ENCODE measurements at places on chromosomes 6 and 20.
A peak's percentile ranks its signal among the peaks of the same experiment; 100 is the strongest.

GRCh38 chr20:63854766-63855362 lies 6.4 kb upstream of the ABHD16B start:
- no peak for DNase-seq

- DNase-seq, result no peak
Measured at GRCh38 chr6:157982563-157983405, 1.1 kb downstream of the SYNJ2 start.

- no peak for DNase-seq
Measured at GRCh38 chr6:137864812-137865508, 2.1 kb upstream of the TNFAIP3 start.

- DNase-seq, result no peak
Measured at GRCh38 chr6:34466242-34467185, 638 bp downstream of the PACSIN1 start.

- peak; percentile 33 for DNase-seq
Measured at GRCh38 chr6:80133020-80133419, 26.5 kb downstream of the BCKDHB start.

DNA sequence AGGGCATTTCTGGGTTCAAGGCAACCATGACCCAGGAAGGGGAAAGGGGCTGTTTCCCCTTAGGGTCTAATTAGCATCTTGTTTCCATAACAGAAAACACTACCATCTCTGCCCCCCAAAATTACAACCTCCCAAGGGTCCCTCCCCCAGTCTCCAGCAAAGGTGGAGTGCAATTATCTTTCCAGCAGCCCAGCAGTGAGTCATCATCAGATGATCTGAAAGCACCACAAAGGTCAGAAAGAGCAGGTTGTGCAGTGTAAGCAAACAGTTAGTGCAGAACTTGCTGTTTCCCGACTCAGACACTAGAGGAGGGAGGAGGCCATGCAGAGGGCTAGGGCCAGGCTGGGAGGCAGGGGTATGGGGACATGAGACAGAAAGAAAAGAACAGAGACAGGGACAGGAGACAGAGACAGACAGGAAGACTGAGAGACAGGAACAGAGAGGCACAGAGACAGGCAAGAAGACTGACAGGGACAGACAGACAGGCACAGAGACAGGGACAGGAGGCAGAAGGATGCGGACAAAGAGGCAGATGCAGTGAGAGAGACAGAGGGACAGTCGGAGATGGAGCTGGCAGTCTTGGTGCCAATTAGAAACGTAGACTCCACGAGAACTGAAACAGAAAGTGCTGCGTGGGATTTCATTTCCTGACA lies 62.5 kb downstream of the PYGB start:
- DNase-seq, result peak; percentile 88

DNA sequence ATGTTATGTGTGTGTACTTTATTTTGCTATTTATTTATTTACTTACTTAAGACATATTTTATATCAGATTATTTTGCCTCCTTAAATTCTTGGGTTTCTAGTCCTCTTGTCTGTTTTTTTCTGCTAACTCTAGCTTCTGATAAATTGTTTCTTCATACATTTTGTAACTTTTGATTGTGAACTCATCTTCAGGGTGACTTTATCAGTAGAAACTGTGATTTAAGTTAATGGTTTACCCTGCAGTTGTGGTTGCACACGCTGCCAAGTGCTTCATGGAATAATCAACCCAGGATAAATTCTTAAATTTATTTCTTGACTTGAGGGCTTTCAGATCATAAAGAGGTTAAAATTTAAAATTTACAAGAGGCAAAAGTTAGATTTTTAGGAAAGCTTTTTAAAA lies 173.3 kb downstream of the CENPW start:
- DNase-seq, result no peak

DNA sequence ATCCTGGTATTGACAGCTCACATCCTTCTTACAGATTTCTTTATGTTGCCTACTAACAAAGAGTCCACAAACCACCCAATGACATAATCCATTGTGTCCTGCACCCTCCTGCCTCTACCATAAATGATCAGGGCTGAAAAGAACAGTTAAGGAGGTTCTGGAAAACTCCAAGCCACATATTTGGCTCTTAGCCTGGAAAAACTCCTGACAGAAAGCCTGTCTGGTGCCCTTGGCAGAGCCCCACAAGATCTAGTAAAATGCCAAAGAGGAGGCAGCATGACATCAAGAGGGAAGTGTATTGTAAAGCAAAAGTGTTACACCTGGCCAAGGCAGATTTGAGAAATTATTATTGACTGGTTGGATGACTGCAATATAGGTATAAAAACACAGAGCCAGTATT lies 126.4 kb upstream of the VGLL2 start:
- DNase-seq, result no peak

DNA sequence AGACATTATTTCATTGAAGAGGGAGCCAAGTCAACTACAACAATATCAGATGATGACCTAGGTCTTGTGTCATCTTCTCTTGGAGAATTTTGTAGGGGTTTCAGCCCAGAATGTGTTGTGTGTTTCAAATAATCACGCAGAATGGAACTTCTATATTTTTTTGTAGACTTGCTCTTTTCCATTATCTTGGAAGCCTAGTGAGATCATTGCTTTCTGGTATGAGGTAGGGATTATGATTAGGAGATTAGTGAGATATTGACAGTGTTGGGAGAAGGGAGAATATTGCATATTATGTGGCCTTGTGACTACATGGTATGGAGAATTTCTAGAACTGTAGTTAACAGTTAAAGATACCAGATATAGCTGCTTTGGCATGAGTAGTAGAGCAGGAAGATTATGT lies 423.6 kb upstream of the PLCB4 start:
- DNase-seq, result no peak

DNA sequence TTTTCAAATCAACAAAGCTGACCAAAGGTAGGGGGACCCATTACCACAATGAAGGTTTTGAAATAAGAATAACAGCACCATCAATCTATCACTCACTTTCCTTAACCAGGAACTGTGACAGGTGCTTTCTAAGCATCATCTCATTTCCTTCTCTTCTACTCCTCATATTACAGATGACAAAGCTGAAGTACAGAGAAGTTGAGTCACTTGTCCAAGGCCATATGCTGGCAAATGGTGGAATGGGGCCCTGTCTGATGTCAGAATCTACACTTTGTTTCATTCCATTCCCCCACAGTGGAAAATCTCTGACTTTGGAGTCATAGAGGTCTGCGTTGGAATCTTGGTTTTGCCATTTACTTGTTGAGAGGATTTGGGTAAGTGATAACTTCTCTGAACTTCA lies 222.5 kb upstream of the LRFN2 start:
- DNase-seq, result no peak

GRCh38 chr6:89640804-89641203 lies 2.3 kb upstream of the LYRM2 start:
- no peak for DNase-seq

DNA sequence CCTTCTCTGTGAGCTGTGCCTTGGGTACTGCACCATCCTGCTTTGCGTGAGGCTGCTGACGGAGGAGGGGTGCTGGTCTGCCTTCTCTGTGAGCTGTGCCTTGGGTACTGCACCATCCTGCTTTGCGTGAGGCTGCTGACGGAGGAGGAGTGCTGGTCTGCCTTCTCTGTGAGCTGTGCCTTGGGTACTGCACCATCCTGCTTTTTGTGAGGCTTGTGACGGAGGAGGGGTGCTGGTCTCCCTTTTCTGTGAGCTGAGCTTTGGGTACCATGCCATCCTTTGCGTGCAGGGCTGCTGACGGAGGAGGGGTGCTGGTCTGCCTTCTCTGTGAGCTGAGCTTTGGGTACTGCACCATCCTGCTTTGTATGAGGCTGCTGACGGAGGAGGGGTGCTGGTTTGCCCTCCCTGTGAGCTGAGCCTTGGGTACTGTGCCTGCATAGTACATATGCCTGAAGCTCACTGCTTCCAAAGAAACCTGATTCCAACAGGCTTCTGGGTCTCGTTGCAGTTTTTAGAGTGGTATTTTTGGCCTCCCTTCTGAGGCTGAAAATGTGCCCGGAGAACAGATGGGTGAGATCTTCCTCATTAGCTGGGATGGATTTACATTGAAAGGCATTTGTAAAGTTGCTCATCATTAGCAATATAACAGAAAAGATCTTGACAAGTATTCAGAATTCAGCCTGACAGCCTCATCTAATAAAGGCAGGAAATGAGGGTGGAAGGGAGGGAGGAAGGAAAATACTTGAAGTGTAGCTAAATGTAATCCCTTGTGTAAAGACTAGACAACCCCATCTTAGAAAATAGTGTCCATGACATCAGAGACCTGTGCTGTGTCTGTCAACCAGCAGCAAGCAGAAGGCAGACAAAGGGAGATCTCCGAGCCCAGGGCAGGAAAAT lies 46.8 kb upstream of the UNC93A start:
- no peak for DNase-seq

DNA sequence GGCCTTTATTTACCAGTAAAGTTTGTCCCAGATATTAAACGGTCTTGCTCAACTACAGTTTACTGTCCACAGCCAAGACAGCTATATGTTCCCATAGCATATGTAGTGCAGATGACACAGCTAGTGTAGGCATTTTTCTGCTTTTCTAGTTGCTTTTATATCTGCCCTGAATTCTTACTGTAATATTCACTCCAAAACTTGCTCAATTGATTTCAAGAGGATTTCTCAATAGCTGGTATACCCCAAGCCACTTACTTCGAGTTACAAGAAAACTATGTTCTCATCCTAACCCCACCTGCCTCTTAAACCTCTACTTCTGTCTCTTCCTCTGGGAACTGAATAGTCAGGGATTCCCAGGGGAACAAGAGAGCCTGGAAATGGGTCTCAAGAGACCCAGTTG lies 18.9 kb upstream of the ROS1 start:
- no peak for DNase-seq

DNA sequence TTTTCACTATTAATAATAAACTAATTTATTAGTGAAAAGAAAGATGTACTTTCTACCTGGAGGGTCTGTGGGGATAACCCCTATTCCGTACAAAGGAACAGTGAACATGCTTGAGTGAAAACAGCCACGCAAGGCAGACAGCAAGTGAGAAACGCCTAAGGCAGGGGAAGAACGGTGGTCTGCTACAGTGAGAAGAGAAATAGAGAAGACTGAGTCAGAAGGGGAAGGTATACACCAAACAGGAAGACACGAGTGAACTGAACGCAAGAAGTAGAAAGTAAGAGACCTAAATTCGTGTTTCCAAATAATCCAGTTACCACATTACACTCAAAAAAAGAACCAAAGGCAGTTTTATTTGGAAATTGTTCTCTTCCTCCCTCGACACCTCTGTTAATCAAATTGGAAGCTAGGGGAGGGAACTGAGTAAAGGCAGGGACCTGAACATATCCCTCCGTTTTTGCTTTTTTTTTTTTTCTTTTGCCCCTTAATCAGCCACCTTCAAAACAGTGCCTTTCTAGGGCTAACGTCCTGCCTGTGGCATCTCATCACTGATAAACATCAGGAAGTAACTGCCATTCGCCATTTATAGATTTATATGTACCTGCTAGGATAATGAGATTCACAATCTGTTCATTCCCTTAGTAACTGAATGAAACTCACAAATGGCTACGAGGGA lies 48.9 kb downstream of the ATXN1 start:
- DNase-seq, result peak; percentile 72

GRCh38 chr6:16582446-16583143 lies 178.7 kb downstream of the ATXN1 start:
- no peak for DNase-seq

- no peak for DNase-seq
Measured at GRCh38 chr6:35673755-35674154, 15.0 kb downstream of the FKBP5 start.

DNA sequence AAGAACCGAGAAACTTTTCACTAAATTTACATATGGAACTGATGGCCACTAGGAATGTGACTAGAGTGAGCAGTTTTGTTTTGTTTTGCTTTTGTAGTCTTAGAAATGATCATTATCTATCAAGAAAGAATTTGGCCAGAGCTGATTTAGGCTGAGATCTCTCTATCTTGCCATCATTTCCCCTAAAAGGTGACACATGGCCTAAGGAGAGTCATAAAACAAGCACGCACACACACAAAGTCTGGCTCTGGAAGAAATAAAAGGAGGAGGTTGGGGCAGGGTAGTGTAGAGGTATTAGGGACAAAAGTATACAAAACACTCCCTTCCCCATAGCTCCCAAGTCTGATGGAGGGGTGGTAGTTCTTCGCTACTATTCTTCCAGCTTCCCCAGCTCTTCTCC lies 56.4 kb downstream of the RIPOR2 start:
- no peak for DNase-seq

DNA sequence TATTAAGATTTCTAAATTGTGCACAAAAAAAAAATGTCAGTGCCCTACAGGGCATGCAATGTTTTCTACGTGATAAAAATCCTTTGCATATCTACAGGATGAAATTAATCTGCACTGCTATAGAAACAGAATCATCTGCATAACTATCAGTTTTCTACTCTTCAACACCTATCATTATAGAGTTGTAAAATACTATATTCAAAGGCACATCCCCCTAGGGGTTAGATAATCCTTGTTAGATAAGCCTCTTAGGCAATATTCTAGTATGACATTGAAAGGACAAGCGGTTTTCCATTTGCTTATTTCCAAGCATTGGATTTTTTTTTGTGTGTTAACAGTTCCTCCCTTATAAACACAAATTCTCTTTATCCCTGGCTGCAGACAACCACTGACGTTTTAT lies 98.7 kb upstream of the LAMA2 start:
- no peak for DNase-seq

DNA sequence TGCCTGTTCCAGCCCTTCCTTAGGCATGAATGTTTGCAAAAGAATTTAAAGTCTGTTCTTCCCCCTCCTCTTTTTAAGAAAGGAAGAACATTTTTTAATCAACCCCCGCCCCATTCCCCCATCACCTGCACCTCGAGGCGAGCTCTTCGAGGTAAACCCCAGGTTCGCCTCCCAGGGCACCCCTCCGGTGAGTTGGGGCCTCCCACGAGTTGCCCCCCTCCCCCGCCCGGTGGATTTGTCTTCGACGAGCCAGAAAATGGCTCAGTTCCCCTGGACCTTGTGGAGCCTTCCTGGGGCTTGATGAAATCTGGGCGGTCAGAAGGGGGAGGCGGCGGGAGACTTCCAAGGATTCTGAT lies 256 bp upstream of the OVOL2 start:
- no peak for DNase-seq

GRCh38 chr20:23918896-23919295 lies 39.3 kb upstream of the CST5 start:
- no peak for DNase-seq

GRCh38 chr6:38149531-38149930 lies 330.0 kb downstream of the ZFAND3 start:
- DNase-seq, result no peak

GRCh38 chr6:16430391-16431089 lies 192.2 kb downstream of the GMPR start:
- no peak for DNase-seq

DNA sequence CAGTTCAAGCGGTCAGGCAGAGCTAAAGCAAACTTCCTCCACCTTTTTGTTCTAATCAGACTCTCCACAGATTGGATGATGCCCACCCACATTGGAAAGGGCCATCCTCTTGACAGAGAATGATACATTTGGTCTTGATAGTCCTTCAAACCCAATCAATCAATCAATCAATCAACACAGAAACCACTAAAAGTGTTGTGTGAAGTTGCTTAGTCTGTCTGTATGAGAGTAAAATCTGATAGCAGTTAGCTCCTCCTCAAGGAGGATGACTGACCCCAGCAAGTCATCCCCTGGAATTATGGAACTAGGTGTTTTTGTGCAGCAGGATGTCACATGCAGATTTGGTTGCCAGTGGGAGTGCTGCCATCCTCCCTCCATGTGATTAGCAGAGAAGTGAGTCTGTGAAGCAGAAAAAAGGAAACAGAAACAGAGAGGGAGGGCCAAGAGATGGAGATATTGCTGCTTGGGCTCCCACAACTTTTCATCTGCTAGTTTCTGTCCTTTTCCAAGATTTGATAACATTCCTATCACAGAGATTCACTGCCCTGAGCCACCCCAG lies 32.0 kb upstream of the SSTR4 start:
- peak; percentile 72 for DNase-seq

GRCh38 chr6:46993846-46994245 lies 48.3 kb downstream of the ADGRF1 start:
- DNase-seq, result no peak

- no peak for DNase-seq
Measured at GRCh38 chr20:24823989-24824693, 124.9 kb upstream of the CST7 start.

Measured in suppressor macrophage treated with lipopolysaccharide for 4 hours (primary cell).